ENCODE measurements at places on chromosomes 1 and 21. TPM values are rescaled to one million over a fixed set of nuclear protein-coding genes. Genes with fewer than 3 reads are reported as not detected.

DNA sequence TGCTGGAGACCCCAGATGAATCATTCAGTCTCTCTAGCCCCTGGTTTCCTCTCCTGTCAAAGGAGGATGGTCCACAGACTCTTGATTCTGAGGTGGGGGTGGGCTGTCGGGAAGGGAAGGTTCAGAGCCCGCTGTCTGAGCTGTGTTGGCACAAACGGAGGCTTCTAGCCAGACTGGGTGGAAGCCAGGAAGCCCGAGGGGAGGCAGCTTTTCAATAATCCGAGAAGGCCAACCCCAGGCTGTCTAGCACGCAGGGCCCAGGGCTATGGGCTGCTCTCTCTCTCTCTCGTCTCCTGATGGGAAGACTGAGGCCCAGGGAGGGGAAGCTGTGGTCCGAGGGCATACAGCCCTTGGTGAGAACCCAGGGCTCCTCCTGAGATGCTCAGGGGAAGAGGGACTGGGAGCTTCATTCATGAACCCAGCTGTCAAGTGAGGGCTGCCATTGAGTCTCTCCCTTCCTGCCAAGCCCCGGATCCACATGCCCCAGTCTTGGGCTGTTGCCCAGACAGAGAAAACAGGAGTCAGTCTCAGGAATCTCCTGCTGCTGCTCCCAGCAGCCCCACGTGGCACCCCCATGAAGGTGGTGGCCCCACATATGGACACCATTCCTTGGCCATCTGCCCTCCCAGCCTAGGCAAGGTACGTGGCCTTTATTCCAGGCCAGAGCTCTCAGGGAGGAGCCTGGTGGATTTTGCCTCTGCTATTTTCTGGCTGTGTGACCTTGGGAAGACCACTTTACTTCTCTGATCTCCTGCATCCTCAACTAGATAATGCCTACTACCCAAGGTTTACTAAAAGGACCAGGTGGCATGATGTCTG is 44.4 kb downstream of the RAP1GAP start:
- peaks cover 24% of the 10 kb centered on the region for H3K27me3 ChIP-seq
- no peak overlapping the region for H3K4me3 ChIP-seq
- no peak for DNase-seq
- no peaks in the 10 kb centered on the region for H3K36me3 ChIP-seq
- no peaks in the 10 kb centered on the region for H3K4me1 ChIP-seq

LDLRAD2 gene
- total RNA-seq = not detected

DNA sequence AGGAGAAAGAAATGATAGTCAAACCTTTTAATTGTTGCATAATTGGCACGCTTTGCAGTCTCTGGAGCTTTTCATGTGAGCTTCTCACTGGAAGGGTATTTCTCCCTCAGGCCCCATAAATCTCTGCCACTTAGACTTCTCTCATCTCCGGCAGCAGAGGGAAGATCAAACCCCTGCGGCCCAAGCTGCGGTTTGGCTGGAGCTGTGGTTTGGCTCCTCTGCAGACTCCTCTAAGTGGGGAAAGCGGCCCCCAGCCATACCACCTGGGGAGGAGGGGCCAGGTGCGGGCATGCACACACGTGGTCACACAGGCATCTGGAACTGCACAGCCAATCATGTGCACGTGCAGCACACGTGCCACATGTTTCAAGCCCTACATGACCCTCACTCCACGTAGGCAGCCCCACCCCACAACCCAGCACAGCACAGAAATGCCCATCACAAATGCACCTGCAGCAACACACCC is 58.3 kb downstream of the UBE2T start:
- H3K4me1 ChIP-seq = no peaks in the 10 kb centered on the region
- H3K4me3 ChIP-seq = no peak overlapping the region
- H3K27ac ChIP-seq = no peak overlapping the region
- no peak for DNase-seq

GUCA2A gene
- not detected for total RNA-seq

DNA sequence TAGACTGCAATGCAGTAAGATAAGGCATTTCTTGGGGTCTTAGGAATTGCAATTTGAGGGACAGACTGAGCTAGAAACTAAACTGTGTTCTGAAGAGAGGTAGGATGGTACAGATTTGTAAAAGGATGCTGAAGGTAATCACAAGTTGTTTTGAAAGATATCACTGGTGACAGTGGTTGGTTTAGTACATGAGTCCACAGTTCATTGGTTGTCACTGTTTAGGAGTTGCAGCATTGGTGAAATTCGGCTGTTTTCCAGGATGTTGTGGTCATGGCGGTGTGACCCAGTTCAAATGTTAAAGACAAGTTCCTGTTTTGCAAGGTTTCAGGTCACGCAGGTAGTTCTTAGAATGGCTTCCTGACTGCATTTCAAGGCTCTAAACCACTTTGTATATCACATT is 292.8 kb upstream of the B3GALT2 start:
- DNase-seq = peak; percentile 84
- peaks cover 78% of the 10 kb centered on the region for H3K4me1 ChIP-seq
- peak overlapping the region; percentile 30 for H3K4me3 ChIP-seq
- H3K36me3 ChIP-seq = peaks cover 55% of the 10 kb centered on the region
- H3K27me3 ChIP-seq = no peaks in the 10 kb centered on the region

DNA sequence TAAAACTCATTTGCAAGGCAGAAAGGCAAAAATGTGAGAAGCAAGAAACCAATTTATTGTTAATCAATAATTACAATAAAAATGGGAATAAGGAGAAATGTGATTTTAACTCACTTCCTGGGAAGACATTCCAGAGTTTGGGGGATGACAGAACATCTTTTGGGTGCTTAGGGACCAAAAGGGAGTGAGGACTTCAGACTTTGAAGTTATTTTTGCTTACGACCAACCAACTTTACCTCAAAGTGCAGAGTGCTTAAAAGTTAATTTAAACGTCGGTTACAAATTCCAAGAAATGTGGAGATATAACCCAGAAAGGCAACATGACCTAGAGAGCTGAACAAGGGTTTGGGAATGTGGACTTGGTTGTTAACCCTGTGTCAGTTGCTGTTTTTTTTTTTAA is 234.5 kb upstream of the C1orf105 start:
- H3K27me3 ChIP-seq = no peaks in the 10 kb centered on the region
- peaks cover 1% of the 10 kb centered on the region for H3K36me3 ChIP-seq
- no peak overlapping the region for H3K4me3 ChIP-seq
- H3K27ac ChIP-seq = no peak overlapping the region
- no peak for DNase-seq

XKR8 gene
- total RNA-seq = 5.8 TPM

DNA sequence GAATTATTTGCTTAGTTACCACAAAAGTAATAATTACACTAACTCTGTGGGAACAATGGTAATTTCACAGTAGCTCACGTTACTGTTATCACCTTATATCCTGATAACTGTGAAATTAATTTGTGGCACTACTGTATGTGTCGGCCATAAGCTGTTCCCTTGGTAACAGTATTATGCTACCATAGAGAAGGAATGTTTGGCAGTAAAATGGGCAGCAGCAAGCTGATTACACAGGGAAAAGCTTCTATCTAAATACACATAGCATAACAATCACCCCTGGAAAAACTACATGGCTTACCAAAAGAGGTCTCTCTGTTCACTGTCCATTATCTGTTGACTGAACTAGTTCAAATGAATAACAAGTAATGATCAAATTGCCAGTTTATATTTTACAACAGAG is 124.1 kb downstream of the DPYD start:
- peaks cover 7% of the 10 kb centered on the region for H3K4me1 ChIP-seq
- no peaks in the 10 kb centered on the region for H3K36me3 ChIP-seq

DNA sequence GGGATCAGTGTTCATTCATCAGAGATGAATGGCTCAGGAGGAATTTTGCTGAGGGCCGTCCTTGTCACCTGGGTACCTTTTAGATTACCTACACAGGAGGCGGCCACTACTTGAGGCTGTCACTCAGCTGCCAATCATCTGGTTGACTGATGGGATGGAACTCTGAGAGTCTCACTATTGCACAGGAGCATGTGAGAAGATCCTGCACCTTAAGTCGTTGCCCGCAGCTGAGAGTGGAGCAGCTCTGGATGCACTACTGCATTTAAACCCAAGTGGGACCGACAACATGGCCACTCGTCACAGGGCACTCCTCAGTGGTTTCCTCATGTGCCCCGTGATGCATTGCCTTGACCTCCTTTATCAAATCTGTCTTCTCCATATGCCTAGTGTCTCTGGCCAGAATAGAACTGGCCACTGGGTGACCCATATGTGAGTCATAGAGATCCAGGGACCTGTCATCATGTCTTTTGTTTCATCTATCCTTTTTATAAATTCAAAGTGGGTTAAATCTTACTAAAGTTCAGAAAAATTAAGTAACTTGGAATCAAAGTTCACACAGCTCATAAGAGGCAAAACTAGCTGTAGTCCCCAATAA is 165.5 kb downstream of the ZSCAN20 start:
- no peaks in the 10 kb centered on the region for H3K4me1 ChIP-seq
- no peak overlapping the region for H3K4me3 ChIP-seq
- H3K36me3 ChIP-seq = no peaks in the 10 kb centered on the region
- H3K27me3 ChIP-seq = peaks cover 6% of the 10 kb centered on the region
- DNase-seq = no peak

NTMT2 gene
- not detected for total RNA-seq

- no peak overlapping the region for H3K27ac ChIP-seq
- H3K4me3 ChIP-seq = no peak overlapping the region
- H3K27me3 ChIP-seq = no peaks in the 10 kb centered on the region
- no peak for DNase-seq
- H3K4me1 ChIP-seq = no peaks in the 10 kb centered on the region
- H3K36me3 ChIP-seq = peaks cover 19% of the 10 kb centered on the region
These were observed 69.1 kb upstream of the TEKT2 start for GRCh38 chr1:36014722-36015220.

ELAPOR1 gene
- 32.7 TPM for total RNA-seq

DNA sequence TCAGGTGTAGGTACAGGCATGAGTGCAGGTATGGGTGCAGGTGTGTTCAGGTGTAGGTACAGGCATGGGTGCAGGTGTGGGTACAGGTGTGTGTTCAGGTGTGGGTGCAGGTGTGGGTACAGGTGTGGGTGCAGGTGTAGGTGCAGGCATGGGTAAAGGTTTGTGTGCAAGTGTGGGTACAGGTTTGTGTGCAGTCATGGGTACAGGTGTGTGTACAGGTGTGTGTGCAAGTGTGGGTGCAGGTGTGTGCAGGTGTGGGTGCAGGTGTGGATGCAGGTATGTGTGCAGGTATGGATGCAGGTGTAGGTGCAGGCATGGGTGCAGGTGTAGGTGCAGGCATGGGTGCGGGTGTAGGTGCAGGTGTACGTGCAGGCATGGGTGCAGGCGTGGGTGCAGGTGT is 79.4 kb upstream of the ACTL8 start:
- no peak overlapping the region for H3K27ac ChIP-seq
- H3K36me3 ChIP-seq = no peaks in the 10 kb centered on the region
- H3K4me1 ChIP-seq = no peaks in the 10 kb centered on the region
- no peak for DNase-seq

DNA sequence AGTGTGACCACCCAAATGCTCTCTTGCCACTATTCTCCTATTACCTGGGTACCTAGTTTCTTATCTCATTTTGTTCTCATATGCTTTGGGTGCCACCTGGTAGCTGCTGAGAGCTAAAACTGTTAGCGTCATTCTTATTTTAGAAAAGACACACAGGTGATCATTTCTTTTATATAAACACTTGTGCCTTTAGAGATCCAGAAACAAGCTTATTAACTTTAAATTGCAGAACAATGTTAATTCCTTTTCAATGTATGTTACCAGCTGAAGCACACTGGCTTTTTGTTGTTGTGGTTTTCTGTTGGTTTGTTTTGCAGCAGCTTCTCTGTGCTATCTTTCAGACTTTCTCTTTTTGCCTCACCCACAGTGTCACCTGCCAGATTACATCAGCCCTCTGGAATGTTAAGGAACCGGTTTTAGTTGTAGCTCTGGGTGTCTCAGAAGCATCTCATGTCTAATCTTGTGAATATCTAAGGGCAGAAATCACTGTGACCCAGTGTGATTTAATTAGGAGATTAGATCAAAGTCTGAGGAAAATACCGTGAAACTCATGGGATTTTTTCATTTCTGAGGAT is 43.4 kb upstream of the SLC19A2 start:
- H3K27me3 ChIP-seq = no peaks in the 10 kb centered on the region
- H3K4me3 ChIP-seq = peak overlapping the region; percentile 9
- H3K27ac ChIP-seq = no peak overlapping the region

KRTAP13-2 gene
- total RNA-seq = not detected

GRCh38 chr1:214441119-214441518 is 110.3 kb downstream of the PTPN14 start:
- H3K27ac ChIP-seq = peak overlapping the region; percentile 95
- peaks cover 76% of the 10 kb centered on the region for H3K4me1 ChIP-seq
- peaks cover 4% of the 10 kb centered on the region for H3K36me3 ChIP-seq
- DNase-seq = peak; percentile 19
- H3K4me3 ChIP-seq = peak overlapping the region; percentile 41

ARHGAP30 gene
- 149 TPM for total RNA-seq

TMEM52 gene
- total RNA-seq = 0.99 TPM

GRCh38 chr1:66998972-66999371 is 55.0 kb downstream of the SLC35D1 start:
- peaks cover 26% of the 10 kb centered on the region for H3K4me1 ChIP-seq
- DNase-seq = no peak
- no peak overlapping the region for H3K4me3 ChIP-seq
- H3K27me3 ChIP-seq = no peaks in the 10 kb centered on the region

AGL gene
- total RNA-seq = 10.7 TPM

RAB25 gene
- not detected for total RNA-seq

RGS1 gene
- 12.0 TPM for total RNA-seq

GRCh38 chr21:30014886-30015285 is 75.1 kb upstream of the GRIK1 start:
- H3K36me3 ChIP-seq = no peaks in the 10 kb centered on the region
- H3K4me1 ChIP-seq = no peaks in the 10 kb centered on the region
- no peaks in the 10 kb centered on the region for H3K27me3 ChIP-seq
- DNase-seq = no peak

DNA sequence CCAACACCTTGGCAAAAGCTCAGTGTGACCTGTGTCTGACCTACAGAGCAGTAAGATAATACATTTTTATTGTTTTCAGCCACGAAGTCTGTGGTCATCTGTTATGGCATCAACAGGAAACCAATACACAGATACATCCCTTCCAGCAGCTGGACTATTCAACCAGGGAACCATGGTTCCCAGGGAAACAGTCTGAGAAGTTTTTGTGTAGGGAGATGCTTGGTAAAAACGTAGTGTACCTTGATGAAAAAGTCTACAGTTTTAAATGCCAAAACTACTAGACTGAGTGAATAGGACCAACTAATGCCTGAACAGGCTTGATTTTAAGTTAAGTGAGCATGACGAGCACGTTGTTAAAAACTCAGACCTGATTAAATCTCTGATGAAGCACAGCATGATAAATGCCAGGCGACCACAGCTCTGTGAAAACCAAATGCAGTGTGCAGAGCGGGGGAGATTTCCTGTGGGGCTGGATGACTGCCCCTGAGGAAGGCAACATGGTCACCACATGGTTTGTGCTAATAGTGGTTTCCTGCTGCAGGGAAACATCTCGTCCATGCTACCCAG is 228.9 kb downstream of the TNR start:
- H3K27ac ChIP-seq = no peak overlapping the region
- peaks cover 21% of the 10 kb centered on the region for H3K27me3 ChIP-seq
- H3K4me1 ChIP-seq = peaks cover 9% of the 10 kb centered on the region
- DNase-seq = no peak
